ENCODE measurements at places on chromosomes 7 and 10.
A peak's percentile ranks its signal among the peaks of the same experiment; 100 is the strongest.

GRCh38 chr10:9743639-9744038 is 1274.0 kb upstream of the CELF2 start:
- no peak for DNase-seq

DNA sequence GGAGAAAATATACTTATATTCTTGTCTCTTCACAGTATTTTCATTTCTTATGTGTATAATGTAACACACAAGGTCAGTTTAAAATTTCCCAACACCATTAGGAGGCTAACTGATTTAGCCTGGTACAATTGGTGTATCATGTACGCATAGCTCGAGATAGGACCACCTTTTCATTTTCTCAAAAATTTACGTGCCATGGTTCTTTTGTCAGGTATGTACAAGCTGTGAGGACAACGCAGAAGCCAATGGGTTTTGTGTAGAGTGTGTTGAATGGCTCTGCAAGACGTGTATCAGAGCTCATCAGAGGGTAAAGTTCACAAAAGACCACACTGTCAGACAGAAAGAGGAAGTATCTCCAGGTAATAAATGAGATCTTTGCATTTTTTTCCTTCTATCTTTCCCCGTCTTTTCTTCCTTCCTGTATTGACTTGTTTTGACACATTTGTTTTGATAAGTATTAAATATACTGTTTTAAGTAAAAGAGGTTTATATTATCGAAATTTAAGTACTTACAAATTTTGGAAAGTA is 55.0 kb downstream of the TRIM24 start:
- DNase-seq: no peak

- DNase-seq: no peak
Measured at GRCh38 chr7:86664486-86664885, 20.8 kb downstream of the GRM3 start.

DNA sequence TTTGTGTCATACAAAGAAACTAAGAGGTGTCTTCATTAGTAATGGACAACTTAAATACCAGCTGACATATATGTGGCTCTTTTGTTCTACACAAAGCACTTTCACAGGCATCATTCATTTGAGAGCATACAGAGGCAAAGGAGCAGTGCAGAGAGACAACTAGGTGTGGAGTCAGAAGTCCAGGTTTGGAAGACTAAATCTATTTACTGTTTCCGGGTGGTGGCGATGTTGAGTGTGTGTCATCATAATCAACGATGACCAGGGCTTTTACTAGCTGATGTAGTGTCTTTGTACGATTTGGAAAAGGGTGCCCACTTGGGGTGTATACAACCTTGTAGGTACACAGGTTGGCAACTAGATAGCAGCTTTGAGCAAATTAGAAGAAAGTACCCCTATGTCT is 195.5 kb upstream of the CCDC6 start:
- DNase-seq: no peak

GRCh38 chr7:17407229-17407628 is 108.8 kb downstream of the AHR start:
- DNase-seq: no peak

DNA sequence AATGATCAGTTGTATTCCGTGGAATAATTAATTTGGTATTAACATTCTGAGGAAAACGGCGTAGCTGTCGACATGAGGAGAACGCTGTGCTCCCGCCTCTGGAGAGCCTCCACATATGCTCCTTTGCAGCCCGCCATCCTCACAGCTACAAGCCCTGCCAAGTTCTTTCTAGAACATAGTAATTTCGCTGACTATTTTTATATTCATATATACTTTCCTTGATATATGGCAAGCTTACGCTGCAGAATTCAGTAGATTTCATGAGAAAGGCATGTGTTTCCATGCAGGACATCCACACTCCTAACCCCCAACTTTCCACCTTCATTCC is 45.2 kb downstream of the TBXAS1 start:
- no peak for DNase-seq

DNA sequence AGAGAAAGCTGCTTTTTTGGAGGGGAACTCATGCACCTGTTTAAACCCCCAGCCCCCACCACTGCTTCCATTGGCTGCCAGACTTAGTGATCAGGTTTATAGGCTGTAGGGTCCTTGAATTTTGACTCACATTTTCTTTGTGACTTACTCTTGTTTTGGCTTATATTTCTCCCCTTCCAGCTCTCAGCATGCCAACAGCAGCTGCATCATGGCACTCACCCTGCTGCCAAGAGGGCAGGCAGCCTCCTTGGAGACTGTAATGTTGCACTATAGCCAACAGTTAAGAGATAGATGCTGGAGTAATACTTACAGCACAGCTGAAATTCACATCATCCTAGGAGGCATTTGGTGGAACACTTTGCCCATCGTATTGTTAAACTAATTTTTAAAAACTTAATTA is 98.0 kb upstream of the GLCCI1 start:
- no peak for DNase-seq

DNA sequence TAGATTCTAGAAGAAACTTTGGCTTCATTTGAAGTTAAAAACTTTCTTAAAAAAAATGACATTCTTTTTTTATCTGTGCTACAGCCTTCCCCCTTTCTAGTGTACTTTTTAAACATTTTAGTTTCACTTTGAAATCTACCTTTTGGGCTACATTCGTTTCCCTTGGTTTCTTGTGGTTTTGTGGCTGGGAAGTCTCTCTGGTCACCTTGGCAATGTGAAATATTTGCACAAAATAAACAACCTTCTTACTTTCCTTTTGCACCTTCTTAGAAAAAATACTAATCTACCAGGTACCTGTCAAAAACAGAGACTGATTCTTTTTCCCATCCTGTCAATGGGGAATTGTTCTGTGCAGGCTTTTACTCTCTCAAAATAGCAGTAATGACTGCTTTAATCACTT is 350.2 kb downstream of the GATA3 start:
- peak; percentile 65 for DNase-seq

- DNase-seq: no peak
Measured at GRCh38 chr10:31590023-31590800, 271.2 kb downstream of the ZEB1 start.

Data from CD4-positive, alpha-beta T cell treated with Interleukin-15 for 1 hour (primary cell).